ENCODE measurements at places on chromosomes 5 and 9.

DNA sequence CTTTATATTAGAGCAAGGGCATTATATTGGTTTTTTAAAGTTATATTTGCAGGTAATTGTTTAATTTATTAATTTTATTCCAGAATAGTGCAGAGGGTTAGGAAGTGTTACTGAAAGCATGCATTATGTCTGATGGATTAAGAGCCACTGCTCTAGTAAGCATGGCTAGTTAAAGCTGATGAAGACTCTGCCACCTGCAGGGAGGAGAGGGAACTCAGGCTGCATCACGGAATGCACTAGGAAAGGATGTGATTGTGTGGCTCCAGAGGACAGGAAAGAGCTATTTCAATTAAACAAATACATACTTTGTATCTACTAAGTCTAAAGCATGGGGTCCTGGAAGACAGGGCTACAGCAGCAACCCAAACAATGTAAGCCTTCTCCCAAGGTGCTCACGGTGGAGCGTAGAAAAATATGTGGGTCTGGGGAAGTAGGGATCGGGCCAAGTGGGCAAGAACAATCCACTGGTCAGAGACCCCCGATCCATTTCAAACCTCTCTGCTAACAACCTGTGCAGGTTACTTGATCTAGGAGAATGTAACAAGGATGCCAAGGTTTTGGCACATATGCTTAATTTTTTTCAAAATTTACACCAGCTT is 15.3 kb upstream of the GRXCR2 start:
- no peak for DNase-seq

DNA sequence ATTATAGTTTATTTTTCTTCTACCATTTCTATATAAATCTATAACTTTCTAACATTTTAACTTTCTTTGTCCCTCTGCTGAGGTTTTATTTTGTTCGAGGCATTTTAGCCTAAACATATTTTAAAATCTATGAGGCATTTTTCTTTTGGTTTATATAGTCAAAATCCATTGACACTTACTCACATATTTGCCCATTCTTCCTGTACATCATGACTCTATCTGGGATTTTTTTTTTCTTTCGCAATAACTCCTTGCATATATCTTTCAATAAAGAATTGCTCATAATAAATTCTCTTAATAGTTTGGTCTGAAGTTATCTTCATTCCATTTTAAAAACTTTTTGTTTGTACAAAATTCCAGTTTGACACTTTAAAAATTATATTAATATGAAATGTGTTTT is 632.3 kb downstream of the TLE4 start:
- no peak for DNase-seq

DNA sequence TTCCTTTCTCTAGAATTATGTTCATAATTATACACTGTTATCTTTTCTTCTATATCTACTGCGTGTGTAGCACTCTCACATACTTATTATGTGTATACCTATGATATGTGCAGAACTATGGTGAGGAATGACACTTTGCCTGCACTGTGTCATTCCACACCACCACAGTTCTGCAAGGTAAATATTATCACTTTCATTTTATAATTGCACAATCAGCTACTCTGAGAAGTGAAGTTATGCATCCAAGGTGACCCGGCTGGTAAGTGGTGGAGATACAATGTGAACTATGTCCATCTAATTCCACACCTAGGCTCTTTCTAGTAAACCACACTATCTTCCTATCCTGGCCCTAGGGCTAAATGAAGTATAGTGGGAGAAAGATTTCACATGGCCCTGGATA is 170.1 kb upstream of the ATP10B start:
- no peak for DNase-seq

DNA sequence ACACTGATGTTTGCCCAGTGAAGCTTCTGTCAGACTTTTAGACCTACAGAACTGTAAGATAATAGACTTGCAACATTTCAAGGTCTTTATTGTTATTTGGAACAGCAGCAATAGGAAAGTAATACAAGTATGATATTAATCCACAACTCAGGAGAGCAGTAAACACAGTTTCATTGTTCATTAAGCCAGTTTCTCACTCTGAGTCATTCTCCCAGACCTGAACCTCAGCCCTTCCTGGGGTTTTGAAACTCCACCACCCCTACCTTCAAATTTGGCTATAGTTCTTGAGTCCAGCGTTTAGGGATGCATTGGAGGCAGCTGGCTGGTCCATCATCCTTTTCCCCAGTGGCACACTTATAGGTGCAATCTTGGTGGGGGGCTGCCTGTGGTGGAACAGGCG is 203.2 kb downstream of the RAB3C start:
- DNase-seq: no peak

DNA sequence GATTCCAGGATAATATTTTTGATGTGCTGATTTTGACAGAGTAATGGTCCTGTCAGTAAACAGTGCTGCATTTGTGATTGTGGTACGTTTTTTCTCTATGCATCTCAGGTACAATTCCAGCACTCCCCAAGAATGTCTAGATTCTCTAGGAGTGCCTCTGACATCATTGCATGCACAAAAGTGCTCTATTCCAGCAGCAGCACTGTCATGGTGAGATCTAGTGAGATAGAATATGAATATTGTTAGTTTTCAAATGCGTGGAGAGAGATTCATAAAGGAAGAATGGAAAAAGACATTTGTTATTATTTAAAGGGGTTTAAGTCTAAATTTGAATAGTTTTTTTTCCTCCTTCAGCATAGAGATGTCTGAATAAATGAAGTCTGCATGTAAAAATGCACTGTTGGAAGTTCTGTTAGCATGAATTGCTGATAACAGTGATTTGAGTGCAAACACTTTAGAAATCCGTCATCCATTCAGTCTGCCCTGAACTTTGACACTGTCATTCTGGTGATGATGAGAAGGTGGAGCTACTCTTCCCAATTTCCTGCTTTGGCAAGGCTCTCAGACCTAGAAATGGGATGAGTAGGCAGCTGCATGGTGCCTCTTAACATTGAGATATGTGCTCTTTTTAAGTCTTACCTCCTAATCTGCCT is 84.6 kb downstream of the GAPVD1 start:
- DNase-seq: no peak
